Stimulated activated naive CD8-positive, alpha-beta T cell treated with anti-CD3 and anti-CD28 coated beads, Interleukin-15, Interleukin-2, amounts not matched to agents 100 U/mL and 50 U/mL, for 24 hours (primary cell): ENCODE measurements at places on chromosomes 5 and 9.

DNA sequence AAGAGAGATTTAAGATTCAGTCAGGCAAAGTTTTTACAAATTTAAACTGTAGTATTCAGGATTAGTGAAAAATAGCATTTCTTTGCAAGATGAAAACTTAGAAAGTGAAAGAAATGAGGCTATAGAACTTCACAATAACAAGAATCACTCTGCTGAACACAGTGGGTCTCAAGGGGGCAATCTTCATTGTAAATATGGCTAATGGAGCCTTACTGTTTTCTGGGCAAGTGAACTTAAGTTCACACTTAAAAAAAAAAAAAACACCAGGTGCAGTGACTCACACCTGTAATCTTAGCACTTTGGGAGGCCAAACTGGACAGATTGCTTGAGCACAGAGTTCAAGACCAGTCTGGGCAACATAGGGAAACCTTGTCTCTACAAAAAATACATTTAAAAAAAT lies 175.9 kb upstream of the SNX2 start:
- DNase-seq = no peak

DNA sequence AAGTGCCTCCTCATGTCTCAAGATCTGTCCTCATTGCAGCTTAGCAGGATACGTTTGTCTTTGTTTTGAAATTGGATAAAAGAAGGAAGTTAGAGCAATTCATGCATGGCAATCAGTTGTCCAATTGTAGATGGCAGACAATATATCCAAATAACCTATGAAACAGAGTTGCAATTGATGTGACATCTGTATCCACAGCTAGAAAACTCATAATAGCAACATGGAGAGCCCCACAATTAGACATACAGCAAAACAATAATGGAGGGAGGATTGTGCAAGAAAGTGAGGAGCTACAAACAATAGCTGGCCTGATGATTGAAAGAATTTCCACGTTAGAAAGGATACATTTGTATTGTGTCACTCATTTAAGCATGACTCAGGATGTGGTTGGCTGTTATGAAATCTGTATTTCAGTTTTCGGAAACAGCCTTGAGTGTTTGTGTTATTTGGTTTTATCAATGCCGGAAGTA lies 132.0 kb downstream of the FAM174A start:
- no peak for DNase-seq

- DNase-seq = no peak
Observed at GRCh38 chr5:16574789-16575721, 41.7 kb downstream of the RETREG1 start.

DNA sequence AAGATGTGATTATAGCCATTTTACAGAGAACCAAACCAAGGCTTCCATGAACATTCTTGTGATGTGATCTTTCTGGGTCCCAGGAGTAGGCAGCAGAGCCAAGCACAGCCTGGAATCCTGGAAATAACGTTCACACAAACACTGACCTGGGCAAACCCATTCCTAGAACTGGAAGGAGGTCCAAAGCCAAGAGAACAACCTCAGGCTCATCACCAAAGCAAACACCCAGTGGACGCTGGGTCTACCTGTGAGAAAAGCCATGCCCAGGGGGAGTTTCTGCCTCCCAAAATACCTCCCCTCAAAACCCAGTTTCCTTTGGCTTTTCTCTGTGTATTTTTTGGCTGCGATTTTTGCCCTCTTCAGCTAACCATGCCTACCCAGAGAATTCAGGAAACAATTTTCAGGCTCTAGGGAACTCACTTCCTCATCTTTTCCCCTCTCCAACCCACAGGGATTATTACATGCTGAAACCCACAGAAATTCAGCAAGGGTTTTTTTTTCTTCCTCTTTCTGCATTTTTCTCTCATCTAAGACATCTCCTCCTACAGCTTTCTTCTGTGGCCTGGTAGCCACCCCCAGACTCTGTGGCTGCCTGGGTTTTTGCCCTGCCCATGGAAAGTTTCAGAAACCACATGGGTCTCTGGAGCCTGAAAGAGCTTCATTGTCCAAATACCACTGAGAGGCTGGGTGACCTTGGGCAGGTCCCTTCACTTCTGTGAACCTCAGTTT lies 75.0 kb downstream of the TNC start:
- peak; percentile 54 for DNase-seq

- DNase-seq = no peak
Observed at GRCh38 chr9:136328011-136328621, 777 bp downstream of the GPSM1 start.
